ENCODE measurements at places on chromosomes 3 and 15. TPM values are rescaled to one million over a fixed set of nuclear protein-coding genes. Genes with fewer than 3 reads are reported as not detected.

GPR160 gene
- 0.37 TPM for total RNA-seq

RPS27L gene
- 94.0 TPM for total RNA-seq

DNA sequence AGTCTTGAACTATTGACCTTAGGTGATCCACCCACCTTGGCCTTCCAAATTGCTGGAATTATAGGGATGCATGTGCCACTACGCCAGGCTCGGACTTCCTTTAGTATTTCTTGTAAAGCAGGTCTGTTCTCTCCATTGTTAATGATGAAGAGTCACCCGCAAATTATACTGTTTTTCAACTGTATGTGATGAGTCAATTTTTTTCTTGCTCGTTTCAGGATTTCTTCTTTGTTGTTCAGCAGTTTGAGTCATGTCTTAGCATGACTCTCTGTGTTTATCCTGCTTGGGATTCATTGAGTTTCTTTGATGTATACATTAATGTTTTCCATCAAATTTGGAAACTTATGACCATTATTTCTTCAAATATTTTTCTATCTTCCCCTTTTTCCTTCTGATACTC, 28.9 kb downstream of the GRAMD1C start:
- no peak overlapping the region for H3K27ac ChIP-seq
- no peak overlapping the region for H3K4me3 ChIP-seq
- no peak for DNase-seq

- H3K4me3 ChIP-seq = no peak overlapping the region
- no peak overlapping the region for H3K27ac ChIP-seq
These were observed 43.0 kb downstream of the FBXL22 start for GRCh38 chr15:63640146-63640545.

Data from CD4-positive, CD25-positive, alpha-beta regulatory T cell (primary cell).